Activated CD4-positive, alpha-beta T cell treated with anti-CD3 and anti-CD28 coated beads, Interleukin-2, amount 10 ng/mL, durations not matched to agents 7 days and 5 days (primary cell): ENCODE measurements at places on chromosomes 11 and 22. TPM values are rescaled to one million over a fixed set of nuclear protein-coding genes. Genes with fewer than 3 reads are reported as not detected.

- H3K4me1 ChIP-seq = no peaks in the 10 kb centered on the region
- no peak for DNase-seq
- no peak overlapping the region for H3K4me3 ChIP-seq
- no peaks in the 10 kb centered on the region for H3K27me3 ChIP-seq
- H3K27ac ChIP-seq = no peak overlapping the region
Observed at GRCh38 chr11:100612766-100613165, 74.3 kb upstream of the ARHGAP42 start.

DNA sequence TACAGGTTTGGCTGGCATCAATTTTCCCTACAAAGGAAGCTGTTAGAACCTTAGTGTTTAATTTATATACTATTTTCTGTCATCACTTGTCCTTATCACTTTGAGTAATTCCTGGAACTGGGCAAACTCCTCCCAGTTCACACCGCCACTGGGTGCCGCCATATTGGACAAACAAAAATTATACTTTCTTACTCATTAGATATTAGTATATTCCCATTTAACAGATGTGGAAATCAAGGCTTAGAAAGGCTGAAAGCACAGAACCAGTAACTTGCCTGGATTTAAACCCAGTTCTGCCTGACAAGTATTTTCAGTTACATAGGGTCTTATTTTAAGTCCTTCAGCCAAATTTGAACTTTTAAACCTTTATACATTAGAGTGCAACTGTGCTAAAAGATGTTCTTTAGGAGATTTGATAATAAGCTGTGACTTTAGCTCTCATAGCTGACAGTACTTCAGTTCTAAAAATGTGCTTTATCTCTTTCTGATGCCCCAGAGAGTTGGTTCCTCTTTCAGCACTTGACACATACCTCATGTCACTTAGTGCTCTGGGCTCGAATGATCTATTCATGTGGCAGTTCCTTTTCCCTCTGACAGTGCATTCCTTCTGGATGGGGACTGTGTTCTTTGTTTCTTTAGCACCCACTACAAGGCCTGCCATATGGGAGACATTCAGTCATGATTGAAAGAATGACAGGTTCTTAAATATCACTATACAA, 25.4 kb downstream of the COA4 start:
- H3K27ac ChIP-seq = no peak overlapping the region
- H3K36me3 ChIP-seq = peaks cover 6% of the 10 kb centered on the region
- H3K27me3 ChIP-seq = no peaks in the 10 kb centered on the region
- peaks cover 1% of the 10 kb centered on the region for H3K4me1 ChIP-seq
- no peak for DNase-seq
- H3K4me3 ChIP-seq = no peak overlapping the region

RHBDD3 gene
- total RNA-seq = 31.2 TPM

MRGPRX3 gene
- total RNA-seq = not detected

GRCh38 chr11:36069576-36070212, 125.8 kb downstream of the LDLRAD3 start:
- H3K27me3 ChIP-seq = no peaks in the 10 kb centered on the region
- no peak for DNase-seq
- no peak overlapping the region for H3K4me3 ChIP-seq
- no peaks in the 10 kb centered on the region for H3K4me1 ChIP-seq
- no peak overlapping the region for H3K27ac ChIP-seq

- no peak for DNase-seq
- no peak overlapping the region for H3K27ac ChIP-seq
- H3K36me3 ChIP-seq = no peaks in the 10 kb centered on the region
- H3K4me3 ChIP-seq = no peak overlapping the region
Observed at GRCh38 chr11:12528487-12528886, 145.7 kb upstream of the TEAD1 start.

- peaks cover 32% of the 10 kb centered on the region for H3K27me3 ChIP-seq
- H3K4me3 ChIP-seq = no peak overlapping the region
- no peak for DNase-seq
- no peak overlapping the region for H3K27ac ChIP-seq
Observed at GRCh38 chr11:65781962-65782815, 1.4 kb upstream of the AP5B1 start.

DNA sequence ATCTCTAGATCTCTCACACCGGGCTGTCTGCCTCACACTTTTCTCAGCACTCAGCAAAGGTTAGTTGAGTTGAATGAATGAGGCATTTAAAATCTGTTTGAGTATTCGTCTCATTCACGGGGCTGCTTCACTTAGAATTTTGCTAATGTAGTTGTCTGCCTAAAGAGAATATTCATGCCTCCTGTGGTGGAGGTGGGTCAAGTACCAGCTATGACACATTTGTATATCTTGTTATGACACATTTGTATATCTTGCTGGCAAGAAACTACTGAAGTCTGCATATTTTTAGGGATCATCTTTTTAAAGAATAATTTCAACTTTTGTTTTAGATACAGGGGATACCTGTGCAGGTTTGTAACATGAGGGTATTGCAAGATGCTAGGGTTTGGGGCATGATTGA, 43.1 kb downstream of the LDLRAD3 start:
- H3K36me3 ChIP-seq = no peaks in the 10 kb centered on the region
- no peak overlapping the region for H3K4me3 ChIP-seq
- DNase-seq = no peak
- H3K27me3 ChIP-seq = peaks cover 18% of the 10 kb centered on the region
- H3K27ac ChIP-seq = no peak overlapping the region
- no peaks in the 10 kb centered on the region for H3K4me1 ChIP-seq

DNA sequence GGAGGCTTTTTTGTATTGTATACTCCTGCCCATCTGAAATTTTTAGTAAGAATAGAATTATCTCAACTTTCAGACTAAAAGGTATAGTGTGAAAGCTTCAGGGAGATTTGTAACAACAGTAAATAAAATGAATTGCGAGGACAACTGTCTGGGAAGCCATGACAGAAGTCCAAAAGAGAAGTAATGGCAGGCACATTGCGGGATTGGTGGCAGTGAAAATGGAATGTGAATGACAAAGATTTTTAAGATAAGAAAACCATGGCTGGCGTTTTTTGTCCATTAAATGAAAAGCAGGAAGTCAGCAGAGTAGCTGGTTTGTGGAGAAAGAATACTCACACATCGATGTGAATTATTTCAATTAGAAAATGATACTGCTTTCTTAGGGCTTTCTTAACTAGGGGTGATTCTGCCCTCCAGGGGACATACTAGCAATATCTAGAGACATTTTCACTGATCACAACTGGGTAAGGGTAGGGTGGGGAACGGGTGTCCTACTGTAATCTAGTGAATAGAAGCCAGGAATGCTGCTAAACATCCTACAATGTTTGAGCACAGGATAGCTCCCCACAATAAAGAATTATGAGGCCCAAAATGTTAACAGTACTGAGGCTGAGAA, 1.6 kb downstream of the NPAT start:
- peaks cover 46% of the 10 kb centered on the region for H3K36me3 ChIP-seq
- H3K4me1 ChIP-seq = peaks cover 42% of the 10 kb centered on the region
- no peak overlapping the region for H3K27ac ChIP-seq
- H3K27me3 ChIP-seq = no peaks in the 10 kb centered on the region
- no peak overlapping the region for H3K4me3 ChIP-seq

- no peaks in the 10 kb centered on the region for H3K27me3 ChIP-seq
- peak overlapping the region; percentile 5 for H3K27ac ChIP-seq
- H3K4me3 ChIP-seq = no peak overlapping the region
- peaks cover 12% of the 10 kb centered on the region for H3K4me1 ChIP-seq
- peaks cover 57% of the 10 kb centered on the region for H3K36me3 ChIP-seq
- DNase-seq = no peak
Observed at GRCh38 chr11:61369372-61370348, 7.5 kb downstream of the TMEM138 start.

DNA sequence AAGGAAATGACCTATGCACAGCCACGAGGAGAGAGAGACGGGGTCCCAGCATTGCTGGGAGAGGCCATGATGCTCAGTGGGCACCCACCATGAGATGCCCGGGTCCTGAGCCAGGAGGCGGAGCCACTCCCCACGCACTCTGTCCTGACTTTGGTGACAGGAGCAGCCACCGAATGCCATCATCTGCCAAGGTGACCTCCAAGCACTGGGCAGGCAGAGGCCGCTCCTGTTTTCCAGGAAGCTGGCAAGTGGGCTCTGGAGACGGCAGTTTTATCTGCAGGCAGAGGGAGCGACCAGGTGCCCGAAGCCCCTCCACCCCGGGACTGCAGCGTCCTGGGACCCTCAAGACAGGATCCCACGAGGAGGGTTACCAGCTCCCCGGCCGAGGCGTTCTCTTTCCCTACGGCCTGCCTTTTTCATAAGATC, 453.9 kb downstream of the BRD1 start:
- H3K36me3 ChIP-seq = no peaks in the 10 kb centered on the region
- no peak overlapping the region for H3K4me3 ChIP-seq
- H3K27me3 ChIP-seq = no peaks in the 10 kb centered on the region
- no peaks in the 10 kb centered on the region for H3K4me1 ChIP-seq

- peaks cover 5% of the 10 kb centered on the region for H3K36me3 ChIP-seq
- H3K27ac ChIP-seq = peak overlapping the region; percentile 87
- H3K27me3 ChIP-seq = no peaks in the 10 kb centered on the region
- peak overlapping the region; percentile 90 for H3K4me3 ChIP-seq
Observed at GRCh38 chr11:65894034-65894591, 3.6 kb downstream of the CCDC85B start.

GRCh38 chr11:61543606-61544306, 35.2 kb downstream of the LRRC10B start:
- H3K27me3 ChIP-seq = peaks cover 5% of the 10 kb centered on the region
- no peak overlapping the region for H3K27ac ChIP-seq
- DNase-seq = no peak
- H3K4me3 ChIP-seq = no peak overlapping the region

DNA sequence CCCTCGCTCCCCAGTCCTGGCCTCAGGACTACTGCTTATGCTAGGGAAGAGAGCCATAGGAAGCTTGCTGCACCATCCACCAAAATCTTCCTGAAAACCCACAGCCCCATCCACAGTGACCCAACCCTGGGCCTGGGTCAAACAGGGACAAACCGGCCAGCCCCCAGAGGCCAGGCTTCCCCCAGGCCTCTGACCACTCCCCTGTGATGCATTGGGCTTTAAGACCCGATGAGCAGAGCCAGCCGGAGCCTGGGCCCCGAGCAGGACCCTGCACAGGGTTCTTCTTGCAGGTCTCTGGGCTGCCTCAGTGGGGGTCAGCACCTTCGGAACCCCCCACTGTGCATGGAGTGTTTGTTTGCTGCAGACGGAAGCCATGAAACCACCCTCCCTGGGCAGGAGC, 583.7 kb downstream of the BRD1 start:
- DNase-seq = no peak
- no peaks in the 10 kb centered on the region for H3K4me1 ChIP-seq
- no peaks in the 10 kb centered on the region for H3K36me3 ChIP-seq
- H3K27ac ChIP-seq = no peak overlapping the region

OSBP2 gene
- total RNA-seq = 1.1 TPM

RIBC2 gene
- total RNA-seq = 4.8 TPM

DNA sequence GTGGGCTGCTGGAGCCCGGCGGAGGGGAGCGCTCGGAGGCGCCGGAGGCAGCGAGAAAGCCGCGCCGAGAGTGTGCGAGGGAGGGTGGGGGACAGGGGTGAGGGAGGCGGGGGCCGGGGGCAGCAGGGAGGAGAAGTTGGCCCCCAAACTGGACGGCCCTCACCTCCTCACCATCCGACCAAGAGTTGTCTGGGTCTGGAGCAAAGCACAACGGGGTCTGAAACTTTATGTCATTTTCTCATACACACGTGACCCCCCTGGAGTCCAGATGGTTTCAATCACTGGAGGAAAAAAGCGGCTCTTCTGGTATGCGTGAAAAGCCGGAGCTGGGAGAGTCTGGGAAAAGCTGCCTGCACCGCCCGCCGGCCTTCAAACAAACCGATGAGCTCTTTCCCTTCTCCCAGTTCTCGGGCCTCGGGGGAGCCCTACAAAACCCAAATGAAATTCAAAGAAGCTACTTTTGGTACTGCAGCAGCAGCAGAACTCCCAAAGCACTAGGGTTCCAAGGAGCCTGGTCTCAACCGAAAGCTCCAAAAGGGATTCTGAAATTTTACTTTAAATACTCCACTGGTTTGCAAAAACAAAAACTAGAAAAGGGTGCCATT, 39.7 kb upstream of the AKIP1 start:
- H3K4me3 ChIP-seq = peak overlapping the region; percentile 38
- H3K27ac ChIP-seq = no peak overlapping the region
- H3K36me3 ChIP-seq = no peaks in the 10 kb centered on the region
- peaks cover 19% of the 10 kb centered on the region for H3K4me1 ChIP-seq

- no peaks in the 10 kb centered on the region for H3K4me1 ChIP-seq
- no peak overlapping the region for H3K27ac ChIP-seq
- H3K4me3 ChIP-seq = no peak overlapping the region
Observed at GRCh38 chr22:17754233-17754925, 19.9 kb downstream of the BID start.

DNA sequence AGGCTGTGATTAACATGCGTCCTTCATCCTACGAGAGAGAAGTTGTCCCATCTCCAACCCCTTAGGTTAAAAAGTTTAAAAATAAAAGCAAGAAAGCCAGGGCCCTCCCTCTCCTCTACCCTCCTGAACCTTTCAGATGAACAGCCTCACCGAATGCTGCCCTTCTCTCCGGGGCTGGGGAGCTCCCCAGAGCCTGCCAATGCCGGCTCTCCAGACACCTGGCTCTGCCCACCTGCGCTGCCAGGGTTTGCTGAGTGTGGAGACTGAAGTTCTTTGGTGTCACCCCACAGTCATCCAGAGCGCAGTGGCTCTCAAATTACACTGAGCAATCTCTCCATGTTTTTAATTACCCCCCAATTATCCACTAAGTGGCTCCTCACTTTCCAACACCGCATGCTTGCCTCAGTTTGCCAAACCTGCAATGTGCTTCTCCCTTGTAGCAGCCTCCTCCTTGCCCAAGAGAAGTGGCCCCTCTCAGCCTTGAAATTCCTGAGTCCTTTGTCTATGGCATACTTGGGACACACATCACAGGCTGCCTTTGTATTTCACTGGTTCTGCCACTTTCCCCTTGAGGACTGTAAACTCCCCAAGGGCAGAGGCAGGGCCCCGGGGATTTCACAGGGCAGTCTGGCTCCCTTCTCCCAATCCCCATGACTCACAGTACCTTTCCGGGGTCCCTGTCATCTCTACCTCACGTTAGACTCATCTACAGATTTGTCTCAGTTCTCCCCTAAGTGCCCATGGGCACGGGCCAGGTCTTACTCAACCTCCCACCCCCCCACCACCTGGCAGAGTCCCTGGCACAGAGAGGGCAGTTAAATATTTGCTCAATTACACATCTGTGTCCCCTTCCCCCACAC, 2.0 kb downstream of the MYH9 start:
- H3K27ac ChIP-seq = peak overlapping the region; percentile 96
- peaks cover 56% of the 10 kb centered on the region for H3K4me1 ChIP-seq
- peaks cover 53% of the 10 kb centered on the region for H3K36me3 ChIP-seq
- DNase-seq = peak; percentile 40
- H3K27me3 ChIP-seq = no peaks in the 10 kb centered on the region

DEUP1 gene
- not detected for total RNA-seq

MICALL1 gene
- total RNA-seq = 30.7 TPM

DNA sequence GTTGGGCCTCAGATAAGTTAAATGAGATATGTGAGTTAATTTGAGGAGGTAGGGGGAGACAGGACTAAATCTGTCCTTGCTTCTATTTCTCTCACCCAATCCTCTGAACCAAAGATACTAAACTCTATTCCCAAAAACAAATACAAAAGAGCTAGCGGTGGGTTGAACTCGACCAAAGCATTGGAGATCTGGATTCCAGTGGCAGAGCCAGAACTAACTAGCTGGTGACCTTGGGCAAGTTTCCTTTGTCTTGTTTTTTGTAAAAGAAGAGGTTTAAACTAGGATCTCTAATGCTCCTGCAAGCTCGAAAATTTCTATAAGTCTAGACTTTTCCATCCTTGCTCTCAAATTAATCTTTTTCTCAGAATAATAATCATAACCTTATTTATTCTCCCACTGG, 1.5 kb downstream of the ME3 start:
- peak overlapping the region; percentile 67 for H3K4me3 ChIP-seq
- H3K27me3 ChIP-seq = peaks cover 26% of the 10 kb centered on the region
- peaks cover 7% of the 10 kb centered on the region for H3K4me1 ChIP-seq
- no peaks in the 10 kb centered on the region for H3K36me3 ChIP-seq
- H3K27ac ChIP-seq = no peak overlapping the region
- no peak for DNase-seq
